ENCODE measurements at places on chromosomes 11 and 22.

DNA sequence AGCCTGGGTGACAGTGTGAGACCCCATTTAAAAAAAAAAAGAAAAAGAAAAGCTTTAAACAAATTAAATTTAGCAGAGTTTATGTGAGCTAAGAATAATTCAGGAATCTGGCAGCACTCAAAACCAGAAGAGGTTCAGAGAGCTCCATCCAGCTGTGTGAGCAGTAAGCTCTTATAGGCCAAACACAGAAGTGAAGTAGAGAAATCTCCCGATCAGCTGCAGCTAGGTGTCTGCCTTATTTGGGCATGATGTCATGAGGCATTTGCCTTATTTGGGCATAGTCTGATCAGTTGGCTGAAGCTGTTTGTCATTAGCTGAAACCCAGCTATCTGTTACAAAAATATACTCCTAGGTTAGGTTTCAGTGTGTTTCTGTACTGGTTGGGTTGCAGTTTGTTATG lies 8.2 kb downstream of the MS4A15 start:
- DNase-seq = peak; percentile 33

DNA sequence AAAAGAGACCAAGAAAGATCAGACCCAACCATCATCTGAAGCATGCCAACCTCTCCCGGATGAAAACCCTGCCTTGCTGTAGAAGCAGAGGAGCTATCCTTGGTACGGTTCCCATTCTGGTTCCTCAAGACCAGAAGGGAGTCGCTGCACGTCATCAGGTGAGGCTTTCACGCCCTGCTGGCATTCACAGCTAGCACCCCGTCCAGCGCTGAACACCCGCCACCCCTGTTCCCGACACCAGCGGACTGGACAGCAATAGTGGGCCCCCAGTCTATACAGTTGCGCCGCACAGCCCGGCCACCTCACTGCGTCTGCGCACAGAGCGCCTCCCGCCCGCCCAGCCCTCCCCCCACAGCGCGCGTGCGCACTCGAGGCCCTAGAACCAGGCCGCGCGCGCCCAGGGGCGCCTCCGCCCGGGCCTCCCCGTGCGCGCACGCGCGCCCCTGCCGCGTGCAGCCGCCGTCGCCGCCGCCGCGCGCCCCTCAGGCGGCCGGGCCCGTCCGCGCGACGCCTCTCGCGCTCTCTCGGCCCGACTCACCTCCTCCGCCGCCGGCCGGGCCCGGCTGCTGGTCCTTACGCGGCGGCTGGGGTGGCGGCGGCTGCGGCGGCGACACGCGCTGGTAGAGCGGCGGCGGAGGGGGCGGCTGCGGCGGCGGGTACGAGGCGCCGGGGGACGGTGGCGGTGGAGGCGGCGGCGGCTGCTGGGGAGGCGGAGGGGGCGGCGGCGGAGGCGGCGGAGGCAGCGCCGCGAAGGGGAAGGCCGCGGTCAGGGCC lies 706 bp downstream of the SF1 start:
- peak; percentile 68 for DNase-seq

DNA sequence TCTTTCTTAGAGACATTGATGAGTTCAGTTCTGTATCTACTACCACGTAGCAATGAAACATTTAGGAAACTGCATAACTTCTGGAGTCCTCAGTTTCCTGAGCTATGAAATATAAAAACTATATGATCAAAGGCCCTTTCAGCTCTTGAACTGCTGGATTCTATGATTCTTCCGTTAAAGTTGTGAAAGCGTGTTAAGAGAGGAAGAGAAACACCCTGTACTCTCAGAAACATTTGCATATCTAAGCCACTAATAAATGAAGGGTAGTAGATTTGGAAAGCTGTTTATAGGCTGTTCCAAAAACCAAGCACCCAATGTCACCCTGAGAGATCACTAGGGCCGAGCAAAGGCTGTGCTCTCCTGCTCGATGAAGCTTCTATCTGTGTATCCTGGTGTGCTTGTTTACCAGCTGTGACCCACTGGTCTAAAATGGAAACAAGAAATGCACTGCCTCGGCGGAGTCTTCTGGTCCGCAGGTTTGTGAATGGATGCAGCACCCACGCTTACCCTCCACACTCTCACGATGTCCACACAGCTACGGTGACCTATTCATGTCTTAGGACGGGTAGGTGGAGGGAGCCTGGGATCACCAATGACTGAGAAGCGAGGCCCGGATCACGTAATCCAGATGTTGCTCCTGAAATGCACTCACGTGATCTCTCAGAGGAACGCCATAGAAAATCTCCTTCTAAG lies 325.8 kb downstream of the OPCML start:
- DNase-seq = no peak

DNA sequence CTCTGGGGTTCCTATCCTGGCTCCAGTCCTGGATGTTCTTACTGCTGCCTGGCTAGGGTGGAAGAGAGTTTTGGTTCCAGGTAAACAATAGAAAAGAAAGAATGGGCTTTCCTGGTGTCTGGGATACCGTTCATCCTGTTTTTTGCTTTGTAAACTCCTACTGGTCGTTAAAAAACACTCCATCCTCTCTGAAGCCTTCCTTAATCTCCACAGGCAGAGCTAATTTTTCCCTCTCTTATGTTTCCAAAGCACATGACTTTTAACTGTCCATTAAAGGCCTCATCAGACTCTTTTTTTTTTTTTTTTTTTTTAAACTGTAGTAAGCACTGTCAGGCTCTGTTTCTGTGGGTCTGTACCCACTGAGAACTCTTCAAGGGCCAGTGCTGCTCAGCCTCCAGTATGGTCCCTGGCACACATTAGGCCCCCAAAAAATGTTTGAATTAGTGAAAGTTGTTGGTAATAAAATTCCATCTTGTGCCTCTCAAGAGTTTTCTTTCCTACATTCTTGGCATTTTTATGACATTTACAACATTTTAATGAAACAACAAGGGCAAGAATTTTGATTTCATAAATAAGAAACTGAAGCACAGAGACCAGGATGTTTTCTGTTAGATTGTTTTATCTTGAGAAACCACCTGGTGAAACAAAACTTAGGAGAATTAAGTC lies 104.2 kb downstream of the TEAD1 start:
- no peak for DNase-seq

DNA sequence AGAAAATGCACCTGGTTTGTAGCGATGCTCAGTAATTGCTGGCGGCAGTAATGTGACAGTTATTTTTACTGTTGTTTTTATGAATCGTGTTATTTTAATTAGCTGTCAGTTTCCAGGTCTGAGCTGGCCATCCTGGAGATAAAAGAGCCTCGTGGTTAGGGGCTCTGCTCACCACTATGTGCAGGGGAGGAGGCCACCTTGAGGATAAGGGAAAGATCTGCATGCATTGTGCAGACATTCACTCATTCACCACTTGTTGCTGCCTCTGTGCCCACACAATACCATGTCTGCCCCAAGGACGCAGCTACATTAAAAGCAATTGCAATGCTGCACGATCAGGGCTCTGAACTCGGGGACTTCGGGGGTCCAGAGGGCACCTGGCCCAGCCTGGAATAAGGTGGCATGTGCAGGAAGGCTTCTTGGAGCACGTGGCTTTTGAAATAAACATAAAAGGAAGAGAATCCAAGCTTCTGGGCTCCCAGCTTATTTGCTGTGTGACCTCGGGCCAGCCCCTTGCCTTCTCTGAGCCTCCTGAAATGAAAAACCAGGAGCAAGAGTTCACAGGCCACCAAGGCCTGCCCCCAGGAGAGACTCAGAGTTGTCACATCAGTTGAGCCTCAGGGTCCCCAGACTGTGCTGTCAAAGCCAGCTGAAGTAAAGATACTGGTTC lies 44.7 kb upstream of the SHISAL1 start:
- no peak for DNase-seq

- peak; percentile 24 for DNase-seq
Measured at GRCh38 chr22:27438271-27438980, 363.1 kb downstream of the MN1 start.

GRCh38 chr11:72012897-72013721 lies 14.4 kb downstream of the IL18BP start:
- DNase-seq = no peak

DNA sequence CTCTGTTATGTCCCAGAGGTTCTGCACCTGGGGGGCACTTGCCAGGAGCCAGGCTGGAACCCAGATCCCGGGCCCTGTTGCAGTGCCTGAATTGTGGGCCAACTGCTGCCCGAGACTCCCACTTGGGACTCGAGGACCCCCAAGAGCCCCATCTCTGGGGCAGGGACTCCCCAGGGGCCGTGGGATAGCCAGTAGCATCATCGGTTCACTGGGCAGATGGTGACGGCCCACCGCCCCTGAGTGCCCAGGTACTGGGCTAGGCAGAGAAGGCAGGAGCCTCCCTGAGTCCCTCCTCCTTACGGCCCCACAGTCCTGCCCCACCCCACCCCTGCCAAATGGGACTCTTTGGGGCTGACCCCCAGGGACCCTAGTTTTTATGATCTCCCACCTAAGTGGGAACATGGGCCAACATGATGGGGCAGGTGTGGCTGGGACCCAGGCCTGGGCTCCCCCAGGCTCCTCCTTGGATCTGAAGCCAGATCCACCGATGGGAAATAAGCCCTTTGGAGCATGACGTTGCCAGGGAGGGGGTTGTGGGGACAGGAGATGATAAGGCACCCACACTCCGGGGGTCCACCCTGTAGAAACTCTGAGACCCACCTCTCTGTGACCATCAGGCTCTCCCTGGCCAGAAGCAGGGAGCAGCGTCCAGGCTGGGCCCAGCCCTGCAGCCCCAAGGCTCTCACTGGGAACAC lies 94.5 kb upstream of the FGF3 start:
- no peak for DNase-seq

Measured in SK-N-DZ (cell line).